ENCODE measurements at places on chromosomes 6 and 20.

- DNase-seq: no peak
Measured at GRCh38 chr20:8242066-8242465, 110.0 kb downstream of the PLCB1 start.

DNA sequence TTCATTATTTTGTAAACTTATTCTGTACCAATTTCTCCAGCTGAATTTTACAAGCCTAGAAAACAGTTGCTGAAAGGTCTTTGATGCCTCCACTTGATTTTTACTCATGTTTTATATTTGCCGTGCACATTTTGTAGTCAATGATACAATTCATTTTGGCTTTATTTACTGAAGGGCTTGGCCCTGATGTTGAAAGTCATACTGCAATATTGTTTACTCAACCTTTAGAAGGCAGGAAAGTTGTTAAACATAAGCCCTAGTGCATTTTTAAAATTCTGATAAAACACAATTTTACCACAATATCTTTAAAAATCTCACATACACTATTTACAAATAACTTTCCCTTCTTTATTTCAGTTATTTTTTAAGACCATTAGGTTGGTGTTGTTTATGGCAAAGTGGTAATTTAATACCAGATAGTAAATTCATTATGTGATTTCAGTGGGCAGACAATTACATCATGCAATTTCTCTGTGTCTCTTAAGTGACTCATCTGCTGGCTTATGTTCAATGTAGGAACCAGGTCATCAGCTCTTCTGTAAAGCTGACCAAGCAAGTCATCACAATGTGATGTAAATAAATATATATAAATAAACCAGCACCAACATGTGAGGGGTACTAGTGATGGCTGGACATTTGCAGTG, 121.1 kb upstream of the SLC35B3 start:
- DNase-seq: no peak

DNA sequence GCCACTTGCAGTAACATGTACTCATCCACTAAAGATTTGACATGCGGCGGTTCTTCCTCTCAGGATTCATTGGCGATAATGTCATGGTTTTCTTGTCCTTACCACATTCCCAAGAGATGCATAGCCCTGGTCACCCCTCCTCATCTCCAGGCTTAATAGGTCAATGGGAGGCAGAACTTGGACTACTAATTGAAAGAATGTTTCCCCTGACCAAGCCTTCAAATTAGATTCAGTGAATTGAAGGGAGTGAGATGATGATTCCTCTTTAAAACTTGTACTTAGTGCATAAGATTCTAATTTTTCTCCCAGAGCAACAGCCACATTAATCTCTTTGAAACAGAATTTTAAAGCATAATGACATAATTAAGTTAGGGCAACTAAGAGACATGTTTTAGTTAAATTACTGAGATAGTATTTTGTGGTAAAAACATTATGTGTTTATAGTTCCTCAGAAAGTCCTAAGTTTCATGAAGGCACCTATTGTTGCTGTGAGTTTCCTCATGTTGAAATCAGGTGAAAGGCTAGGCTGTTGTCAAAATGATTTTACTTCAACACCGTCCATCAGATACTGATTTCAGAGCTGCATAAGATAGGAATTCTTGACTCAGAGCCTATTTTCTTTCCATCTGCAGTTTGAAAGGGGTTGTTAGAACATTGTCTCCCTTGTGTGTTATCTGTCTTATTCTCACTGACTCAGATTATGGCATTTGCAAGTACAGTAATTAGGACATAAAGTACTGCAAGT, 48.5 kb downstream of the STK4 start:
- DNase-seq: no peak

DNA sequence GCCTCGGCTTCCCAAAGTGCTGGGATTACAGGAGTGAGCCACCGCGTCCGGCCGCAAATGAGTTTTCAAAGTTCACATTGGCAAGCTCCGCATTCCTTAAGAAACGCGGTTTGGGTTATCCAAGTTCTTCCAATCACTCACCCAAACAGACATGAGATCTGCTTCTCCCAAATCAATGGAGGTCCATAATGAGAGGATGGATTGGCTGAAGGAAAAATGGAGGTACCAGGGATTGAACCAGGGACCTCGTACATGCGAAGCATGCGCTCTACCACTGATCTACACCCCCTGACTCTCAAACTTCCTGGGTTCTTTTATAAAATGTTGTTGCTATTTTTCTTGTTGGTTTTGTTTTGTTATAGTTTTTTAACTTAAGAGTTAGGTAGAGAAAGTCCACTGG, 170.0 kb downstream of the GPX5 start:
- DNase-seq: no peak

- no peak for DNase-seq
Measured at GRCh38 chr6:167094820-167095637, 27.9 kb upstream of the CCR6 start.

GRCh38 chr20:45041464-45042337, 59.2 kb downstream of the KCNS1 start:
- no peak for DNase-seq

DNA sequence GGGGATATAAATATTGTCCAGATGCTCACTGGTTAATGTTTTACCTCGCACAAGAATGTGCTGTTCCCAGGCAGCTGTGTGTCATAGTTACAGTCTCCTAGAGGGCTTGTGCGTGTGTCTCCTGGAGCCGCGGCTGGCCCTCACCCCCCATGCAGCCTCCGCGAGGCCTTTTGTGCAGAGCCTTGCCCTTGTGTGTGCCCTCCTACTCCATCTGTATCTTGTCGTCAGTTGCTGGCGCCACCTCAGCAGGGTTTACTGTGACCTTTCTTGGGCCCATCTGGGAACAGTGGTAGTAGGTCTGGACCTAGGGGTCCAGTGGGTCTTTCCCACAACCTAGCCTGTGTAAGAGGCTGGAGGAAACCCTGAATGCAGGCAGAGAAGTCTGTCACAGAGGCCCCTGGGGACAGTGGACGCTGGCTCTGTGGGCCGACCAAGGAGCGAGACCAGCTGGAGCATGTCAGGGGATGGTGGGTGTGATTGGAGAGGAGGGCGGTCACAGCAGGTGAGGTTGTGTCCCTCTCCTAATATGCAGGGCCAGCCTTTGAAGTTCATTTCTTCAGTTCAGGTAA, 35.2 kb downstream of the PPP1R14C start:
- DNase-seq: no peak

GRCh38 chr6:139395891-139396301, 21.4 kb upstream of the CITED2 start:
- no peak for DNase-seq

GRCh38 chr6:69408886-69409285, 387.9 kb downstream of the LMBRD1 start:
- no peak for DNase-seq

GRCh38 chr6:13486679-13487121, 700 bp downstream of the GFOD1 start:
- DNase-seq: peak; percentile 37

- no peak for DNase-seq
Measured at GRCh38 chr6:116405138-116405537, 34.4 kb downstream of the DSE start.

Measured in stimulated activated CD4-positive, alpha-beta T cell treated with anti-CD3 and anti-CD28 coated beads, Interleukin-1b, Interleukin-23, amount 100 ng/mL, for 1 hour (primary cell).